ENCODE measurements at places on chromosomes 2 and 18.

- no peak for DNase-seq
These were observed 40.3 kb downstream of the RRM2 start for GRCh38 chr2:10162586-10163497.

DNA sequence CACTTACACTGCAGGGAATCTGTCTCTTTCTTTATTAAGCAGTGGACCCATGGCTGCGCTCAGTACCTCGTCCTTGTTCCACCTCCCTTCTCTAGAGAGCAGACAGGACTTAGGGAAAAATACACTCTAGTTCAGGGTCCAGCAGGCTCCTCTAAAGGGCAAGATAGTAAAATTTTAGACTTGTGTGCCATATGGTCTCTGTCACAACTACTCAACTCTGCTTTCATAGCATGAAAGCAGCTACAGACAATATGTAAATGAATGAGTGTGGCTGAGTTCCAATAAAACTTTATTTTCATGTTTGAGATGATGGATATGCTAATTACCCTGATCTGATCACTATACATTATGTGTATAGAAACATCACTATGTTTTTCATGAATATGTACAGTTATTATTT is 163.1 kb downstream of the BABAM2 start:
- DNase-seq, result no peak

DNA sequence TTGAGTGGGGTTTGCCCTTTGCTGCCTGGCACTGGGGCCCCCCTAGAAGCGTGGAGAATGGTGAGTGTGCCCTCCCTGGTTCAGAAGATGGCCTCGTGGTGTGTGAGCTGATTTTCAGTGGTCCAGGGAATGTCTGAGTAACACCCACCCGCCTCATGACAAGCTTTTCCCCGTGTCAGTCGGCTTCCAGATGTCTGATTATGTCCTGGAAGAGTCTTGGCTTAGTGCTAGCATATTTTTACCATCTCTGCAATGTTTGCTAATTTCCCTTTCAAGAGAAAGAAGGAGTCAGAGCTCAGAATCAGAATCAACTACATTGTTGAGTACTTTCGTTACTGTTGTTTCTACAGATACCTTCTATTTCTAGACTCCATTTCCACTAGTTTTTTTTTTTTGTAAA is 214.7 kb downstream of the SEPTIN10 start:
- DNase-seq, result no peak

DNA sequence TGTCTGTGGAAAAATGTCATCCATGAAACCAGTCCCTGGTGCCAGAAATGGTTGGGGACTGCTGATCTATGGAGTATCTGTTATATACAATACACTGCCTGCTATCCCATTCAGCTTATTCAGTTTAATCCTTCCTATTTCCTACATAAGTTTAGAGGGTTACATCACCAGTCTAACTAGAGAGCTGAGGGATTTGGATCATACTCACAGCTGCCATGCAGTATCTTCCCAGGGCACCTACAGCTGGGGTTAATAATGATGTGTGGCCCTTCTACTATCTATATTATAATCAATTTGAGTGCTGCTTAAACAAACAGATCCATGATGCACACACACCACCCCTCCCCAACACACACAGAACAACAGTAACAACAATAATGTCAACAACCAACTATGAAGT is 524.0 kb downstream of the LRRTM4 start:
- DNase-seq, result no peak

GRCh38 chr2:174027956-174028355 is 62.8 kb upstream of the SP3 start:
- no peak for DNase-seq

- DNase-seq, result no peak
These were observed 31.2 kb upstream of the NPC1 start for GRCh38 chr18:23617412-23618014.

DNA sequence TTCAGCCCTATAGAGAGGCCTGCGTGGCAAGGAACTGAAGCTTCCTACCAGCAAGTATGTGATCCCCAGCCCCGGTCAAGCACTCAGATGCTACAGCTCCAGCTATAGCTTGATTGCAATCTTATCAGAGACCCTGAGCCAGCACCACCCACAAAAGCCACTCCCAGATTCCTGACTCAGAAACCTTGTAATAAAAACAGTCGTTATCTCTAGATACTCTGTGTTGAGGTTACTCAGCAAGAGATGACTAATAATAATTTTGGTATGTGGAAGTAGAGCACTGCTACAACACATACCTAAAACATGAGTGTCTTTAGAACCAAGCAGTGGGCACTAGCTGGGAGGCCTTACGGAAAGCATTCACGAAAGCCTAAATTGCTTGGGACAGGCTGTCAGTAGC is 216.9 kb downstream of the UXS1 start:
- DNase-seq, result no peak

- no peak for DNase-seq
These were observed 197.4 kb downstream of the CAMKMT start for GRCh38 chr2:44559108-44559507.

GRCh38 chr2:215554689-215555498 is 119.0 kb upstream of the FN1 start:
- no peak for DNase-seq

GRCh38 chr2:100238471-100238870 is 83.8 kb downstream of the LONRF2 start:
- DNase-seq, result no peak

DNA sequence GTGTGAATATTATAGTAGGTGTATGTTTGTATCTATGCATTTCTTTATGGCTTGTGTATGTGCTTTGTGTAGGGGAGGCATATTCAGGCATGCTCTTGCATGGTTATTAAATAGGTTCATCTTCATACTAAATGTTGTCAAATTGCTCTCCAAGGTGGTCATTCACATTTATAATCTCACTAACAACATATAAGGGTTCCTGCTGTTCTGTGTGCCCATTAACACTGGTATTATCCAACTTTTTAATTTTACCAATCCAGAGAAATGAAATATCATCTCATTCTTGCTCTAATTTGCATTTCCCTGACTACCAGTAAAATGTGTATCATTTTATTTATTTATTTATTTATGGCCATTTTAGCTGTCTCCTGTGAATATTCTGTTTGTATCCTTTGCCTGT is 29.0 kb upstream of the RPL37A start:
- no peak for DNase-seq

DNA sequence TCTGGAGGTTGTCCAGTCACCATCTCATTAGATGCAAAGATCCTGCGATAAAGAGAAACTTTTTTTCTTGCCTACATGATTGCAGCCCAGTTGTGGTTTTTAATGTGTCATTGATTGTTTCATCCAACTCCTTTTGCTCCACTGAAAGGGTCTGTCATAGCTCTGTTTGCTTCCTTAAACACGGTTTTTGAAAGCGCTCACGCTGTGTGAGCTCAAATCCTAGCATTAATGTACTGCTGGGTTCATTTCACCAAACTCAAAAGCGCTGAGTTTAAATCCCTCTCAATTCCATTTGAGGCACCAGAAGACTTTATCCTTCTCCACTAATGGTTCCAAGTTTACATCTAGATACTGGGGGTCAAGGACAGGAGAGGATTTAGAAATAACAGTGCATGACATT is 53.6 kb downstream of the CDK15 start:
- no peak for DNase-seq

GRCh38 chr2:216478151-216478550 is 20.5 kb upstream of the RPL37A start:
- no peak for DNase-seq

DNA sequence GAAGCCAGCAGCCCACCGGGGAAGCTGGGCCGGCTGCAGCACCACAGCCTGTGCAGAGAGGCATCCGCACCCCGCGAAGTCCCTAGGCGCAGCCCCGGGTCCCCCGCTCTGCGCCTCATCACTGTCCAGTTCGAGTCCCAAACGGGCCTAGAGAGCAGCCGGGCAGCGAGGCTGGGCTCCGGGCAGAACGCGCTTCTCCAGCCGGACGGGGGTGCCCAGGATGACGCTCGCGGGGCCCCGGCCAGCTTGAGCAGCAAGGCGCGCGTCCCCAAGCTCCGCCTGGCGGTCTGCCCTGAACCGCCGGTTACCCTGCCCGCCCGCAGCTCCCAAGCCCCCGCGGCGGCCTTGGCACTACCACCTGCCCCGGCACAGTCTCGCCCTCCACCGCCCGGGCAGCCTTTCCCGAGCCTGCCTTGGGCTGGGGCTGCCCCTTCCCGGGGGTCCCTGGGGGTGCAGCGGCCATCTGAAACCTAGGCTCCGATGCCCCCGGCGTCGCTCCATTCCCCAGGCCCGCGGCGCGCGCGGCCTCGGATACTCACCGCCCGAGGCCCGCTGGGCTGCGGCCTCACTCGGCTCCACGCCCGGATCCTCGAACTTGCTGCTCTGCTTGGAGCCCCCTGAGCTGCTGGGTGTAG is 591 bp downstream of the SLC16A14 start:
- DNase-seq, result no peak

- DNase-seq, result no peak
These were observed 89.3 kb downstream of the EHBP1 start for GRCh38 chr2:62794791-62795190.

GRCh38 chr18:62569081-62569655 is 46.3 kb downstream of the ZCCHC2 start:
- no peak for DNase-seq

DNA sequence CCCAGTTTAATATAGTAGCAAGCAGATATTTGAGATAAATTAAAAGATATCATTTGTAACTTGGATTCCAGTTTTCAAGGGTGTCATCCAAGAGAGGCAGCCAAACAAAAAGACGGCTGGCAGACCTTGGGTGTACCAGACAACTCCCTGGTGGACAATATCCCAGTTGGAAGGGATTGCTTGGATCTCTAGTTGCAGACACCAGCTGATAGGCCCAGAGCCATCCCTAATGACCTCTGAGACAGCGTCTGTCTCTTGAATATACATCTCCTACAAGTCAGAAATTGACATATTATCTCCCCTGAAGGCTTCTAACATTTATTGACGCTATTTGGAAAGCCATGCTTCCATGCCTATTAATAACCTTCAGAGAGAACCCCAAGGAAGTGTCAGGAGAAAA is 67.7 kb downstream of the ACVR1 start:
- no peak for DNase-seq

DNA sequence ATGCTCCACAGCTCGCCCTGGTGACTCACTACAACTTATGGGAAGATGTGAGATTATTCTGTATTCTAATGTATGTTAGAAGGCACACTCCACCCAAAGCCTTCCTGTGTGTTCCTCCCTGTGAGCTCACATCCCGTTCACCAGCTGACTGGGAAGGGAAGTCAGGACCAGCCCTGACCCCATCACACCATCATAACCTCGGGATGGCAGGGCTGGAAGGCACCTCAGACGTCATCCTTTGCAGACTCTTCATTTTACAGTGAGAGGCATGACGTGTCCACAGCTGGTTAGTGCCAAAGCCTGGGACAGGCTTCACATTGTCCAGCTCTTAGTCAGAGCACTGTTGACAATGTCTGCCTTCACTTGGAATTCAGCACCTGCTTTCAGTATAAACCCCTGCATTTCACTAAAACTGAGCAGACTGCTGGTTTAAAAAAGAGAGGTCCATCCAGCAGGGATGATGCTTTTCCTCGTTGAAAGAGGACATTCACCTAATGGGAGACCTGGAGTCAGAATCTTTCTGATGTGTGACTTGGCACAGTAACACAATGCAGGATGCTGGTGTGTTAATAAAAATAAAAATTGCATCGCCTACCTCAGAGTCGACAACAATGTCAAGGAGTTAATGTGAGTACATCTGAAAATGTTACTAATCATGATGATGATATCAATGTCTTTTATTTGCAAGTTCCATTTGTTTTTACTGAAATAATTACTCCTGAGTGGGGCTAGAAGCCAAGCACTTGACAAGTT is 418.0 kb upstream of the TNP1 start:
- no peak for DNase-seq

- DNase-seq, result no peak
These were observed 5.5 kb downstream of the CYB5A start for GRCh38 chr18:74286106-74286855.

DNA sequence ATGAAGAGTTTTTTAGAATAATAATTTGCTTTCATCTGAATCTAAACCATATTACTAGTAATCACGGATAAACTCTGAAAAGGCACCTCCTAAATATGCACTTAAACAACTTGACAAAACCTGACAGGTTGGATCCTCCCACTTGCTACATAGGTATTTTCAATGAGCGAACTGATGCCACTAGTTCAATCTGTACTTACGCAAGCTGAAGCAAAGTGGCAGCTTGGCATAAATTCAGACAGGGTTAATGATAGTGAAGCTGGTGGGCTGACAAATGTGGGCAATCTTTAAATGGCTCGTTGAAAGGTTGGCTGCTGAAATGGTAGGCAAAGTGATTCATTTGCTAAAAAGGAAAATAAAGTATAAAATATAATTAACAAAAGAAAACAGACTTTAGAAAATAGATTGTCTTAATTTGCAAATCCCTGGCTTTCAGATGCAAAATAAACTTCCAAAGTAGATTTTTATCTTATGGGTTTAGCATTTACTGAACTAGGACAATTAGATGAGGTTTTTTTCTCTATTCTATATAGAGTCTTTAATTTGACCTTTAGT is 1713.5 kb upstream of the SLC39A10 start:
- DNase-seq, result no peak

GRCh38 chr2:127986548-127987079 is 41.2 kb downstream of the SAP130 start:
- DNase-seq, result no peak

DNA sequence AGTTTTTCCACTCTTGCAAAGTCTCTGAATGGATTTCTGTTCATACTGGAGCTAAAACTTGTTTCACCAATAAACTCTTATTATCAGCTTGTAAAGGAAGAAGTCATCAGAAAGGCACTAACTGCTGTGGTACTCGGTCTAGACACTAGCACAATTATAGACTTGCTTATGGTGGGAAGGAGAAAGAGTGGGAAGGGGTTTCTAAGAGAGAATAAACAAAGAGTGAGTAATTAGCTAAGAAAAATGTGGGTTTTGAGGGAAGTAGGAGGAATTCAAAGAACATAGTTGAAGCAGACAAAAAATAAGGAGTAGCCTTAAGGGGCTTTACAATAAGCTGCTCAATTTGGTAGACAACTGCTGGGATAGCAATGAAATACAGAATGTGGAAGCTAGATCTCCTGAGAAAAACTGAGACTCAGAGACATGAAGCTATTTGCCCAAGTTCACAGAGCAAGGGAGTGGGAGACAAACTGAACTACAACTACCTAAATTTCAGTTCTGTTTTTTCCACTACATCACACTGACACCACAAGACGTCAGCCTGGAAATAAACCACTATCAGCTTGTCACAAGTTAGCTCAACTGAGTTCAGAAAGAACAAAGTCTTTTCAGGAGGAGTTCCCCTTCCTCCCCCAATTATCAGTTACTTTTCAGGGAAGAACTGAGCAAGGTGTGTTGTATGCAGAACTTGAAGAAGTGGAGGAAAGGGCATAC is 59.7 kb downstream of the MAP4K3 start:
- DNase-seq, result no peak

DNA sequence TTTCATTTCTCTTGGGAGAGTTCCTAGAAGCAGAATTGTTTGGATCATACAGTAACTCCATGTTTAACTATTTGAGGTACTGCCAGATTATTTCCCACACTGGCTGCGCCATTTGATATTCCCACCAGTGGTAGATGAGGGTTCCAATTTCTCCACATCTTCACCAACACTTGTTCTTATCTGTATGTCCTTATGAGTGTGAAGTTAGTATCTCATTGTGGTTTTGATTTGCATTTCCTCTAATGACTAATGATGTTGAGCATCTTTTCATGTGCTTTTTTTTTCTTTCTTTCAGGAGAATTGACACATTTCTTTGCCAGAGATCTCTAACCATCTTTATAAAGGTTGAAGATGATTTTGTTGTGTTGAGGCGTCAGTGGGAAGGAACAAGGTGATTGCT is 4.1 kb upstream of the MGAT5 start:
- no peak for DNase-seq
